ENCODE measurements at places on chromosomes 4 and X. TPM values are rescaled to one million over a fixed set of nuclear protein-coding genes. Genes with fewer than 3 reads are reported as not detected.

CTAG1A gene
- not detected for total RNA-seq

GRCh38 chrX:154495472-154495922 lies 5.1 kb upstream of the SLC10A3 start:
- DNase-seq: no peak

GRCh38 chr4:58646126-58646525 lies 1535.9 kb upstream of the IGFBP7 start:
- no peak for DNase-seq

DNA sequence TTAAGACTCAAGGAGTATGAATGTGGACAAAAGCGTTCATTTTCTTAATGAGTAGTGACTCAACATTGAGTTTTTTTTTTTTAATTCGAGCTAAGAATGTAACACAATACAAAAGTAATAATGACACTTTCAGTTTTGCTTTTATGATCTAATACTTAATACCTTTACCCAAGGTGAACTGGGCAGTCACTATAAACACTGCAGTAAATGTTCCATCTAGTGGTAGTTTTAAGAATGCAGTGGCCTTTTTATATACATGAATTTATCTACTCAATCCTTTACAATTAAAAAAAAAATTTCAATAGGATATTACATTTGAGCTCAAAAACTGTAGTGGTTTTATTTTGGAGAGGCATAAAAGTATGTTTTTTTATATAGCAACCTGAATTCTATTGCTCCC lies 33.9 kb downstream of the PDK3 start:
- DNase-seq: no peak

GRCh38 chr4:182093431-182093831 lies 149.8 kb upstream of the TENM3 start:
- DNase-seq: no peak

DNA sequence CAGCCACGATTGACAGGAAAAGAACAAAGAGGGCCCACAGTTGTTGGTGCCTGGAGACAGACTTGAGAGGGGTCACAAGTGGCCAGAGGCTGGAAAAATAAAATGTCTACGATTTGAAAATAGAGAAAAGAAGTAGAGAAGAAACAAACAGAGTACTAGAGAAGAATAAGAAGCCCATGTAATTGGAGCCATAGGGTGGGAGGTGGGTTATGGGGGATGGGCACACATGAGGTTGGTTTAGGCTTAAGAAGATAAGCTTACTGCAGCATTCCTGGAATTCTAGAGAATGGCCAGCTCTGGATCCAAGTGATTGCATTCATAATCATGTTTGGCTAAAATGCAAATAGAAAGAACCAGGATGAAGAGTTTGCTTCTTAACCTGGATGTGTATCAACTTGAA lies 210.7 kb downstream of the MAML3 start:
- no peak for DNase-seq

SSX5 gene
- total RNA-seq: not detected

DNA sequence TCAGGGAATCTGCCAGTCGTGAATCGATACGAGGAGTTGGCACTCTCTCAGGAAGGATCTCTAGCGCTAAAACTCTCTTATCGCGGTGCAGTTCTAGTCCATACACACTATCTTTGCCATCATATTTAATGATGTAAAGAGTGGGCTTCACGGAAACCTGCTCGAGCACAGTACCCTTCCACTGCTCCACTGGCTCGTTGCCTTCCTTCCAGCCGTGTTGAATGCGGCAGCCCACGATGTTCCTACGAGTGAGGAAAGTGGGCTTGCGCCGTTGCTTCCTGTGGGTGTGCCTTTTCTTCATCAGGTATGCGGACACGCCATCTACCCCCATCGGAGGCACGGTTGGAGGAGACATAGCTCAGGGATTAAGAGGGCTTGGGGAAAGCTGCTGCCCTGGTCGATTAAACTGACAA lies 661 bp downstream of the SPIN4 start:
- DNase-seq: peak; percentile 8

GRCh38 chr4:77927991-77928925 lies 65.6 kb downstream of the MRPL1 start:
- no peak for DNase-seq

MFAP3L gene
- total RNA-seq: 0.14 TPM

DNA sequence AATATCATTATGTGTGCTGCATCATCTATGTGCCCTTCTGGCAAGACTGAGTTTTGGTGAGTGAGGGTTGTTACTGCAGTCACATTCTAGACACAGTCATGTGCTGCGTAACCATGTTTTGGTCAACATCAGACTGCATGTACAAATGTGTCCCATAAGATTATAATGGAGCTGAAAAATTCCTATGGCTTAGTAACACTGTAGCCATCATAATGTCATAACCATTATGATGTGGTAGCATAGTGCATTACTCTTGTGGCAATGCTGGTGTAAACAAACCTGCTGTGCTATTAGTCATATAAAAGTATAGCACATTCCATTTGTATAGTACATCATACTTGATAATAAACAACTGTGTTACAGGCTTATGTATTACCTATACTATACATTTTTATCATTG lies 198.1 kb upstream of the NUDT6 start:
- no peak for DNase-seq

DNA sequence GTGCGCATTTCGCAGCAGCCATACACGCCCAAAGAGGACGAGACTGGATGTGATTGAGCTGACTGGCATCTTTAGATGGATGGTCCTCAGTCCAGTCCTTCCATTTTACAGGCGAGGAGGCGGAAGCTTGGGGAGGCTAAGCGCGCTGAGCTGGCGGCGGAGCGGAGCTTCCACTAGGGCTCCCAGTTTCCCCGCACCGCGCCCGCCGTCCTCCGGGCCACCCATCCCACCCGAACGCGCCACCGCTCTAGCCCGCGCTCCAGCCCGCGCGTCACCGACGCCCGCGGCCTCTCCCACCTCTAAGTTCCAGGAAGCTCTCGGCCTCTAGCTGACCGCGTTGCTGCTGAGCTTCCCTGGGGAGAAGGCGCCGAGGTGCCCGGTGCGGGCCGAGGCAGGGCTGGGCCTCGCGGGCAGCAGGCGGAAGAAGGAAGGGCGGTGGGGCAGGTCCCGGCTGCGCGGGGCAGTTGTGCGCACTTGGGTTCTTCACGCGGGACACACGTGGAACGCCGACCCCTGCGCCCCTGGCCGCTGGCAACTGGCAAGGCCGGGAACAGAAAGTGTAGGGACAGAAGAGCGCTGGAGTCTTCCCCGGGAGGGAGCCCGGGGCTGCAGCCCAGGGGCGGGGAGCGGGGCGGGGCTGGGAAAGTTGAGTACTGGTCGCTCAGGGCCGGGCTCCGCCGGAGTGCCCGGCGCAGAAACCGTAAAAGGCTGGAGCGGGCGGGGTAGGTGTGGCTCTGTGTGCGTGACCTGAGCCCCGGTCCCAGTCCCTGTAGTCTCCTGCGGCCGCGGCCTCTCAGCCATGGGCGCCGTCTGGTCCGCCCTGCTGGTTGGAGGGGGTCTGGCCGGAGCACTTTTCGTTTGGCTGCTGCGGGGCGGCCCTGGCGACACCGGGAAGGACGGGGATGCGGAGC lies at the start of gene STBD1:
Gene STBD1, plus strand, starts transcription at position 763 of the 911 bp plus-strand sequence. Its CDS starts 37 bp downstream, at position 800.
- peak; percentile 23 for DNase-seq

GAGE12D gene
- total RNA-seq: not detected

TECRL gene
- not detected for total RNA-seq

DNA sequence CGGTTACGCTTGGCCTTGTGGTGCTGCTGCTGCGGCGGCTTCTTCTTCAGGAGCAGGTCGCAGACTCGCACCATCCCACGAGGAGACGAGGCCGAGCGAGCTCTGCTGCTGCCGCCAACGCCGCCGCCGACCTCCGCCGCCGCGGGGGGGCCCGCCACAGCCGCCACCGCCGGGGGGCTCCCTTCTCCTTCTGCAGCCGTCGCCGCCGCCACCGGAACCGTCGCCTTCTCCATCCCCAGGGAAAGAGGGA lies 237 bp downstream of the ANKRD17 start:
- no peak for DNase-seq

LUZP4 gene
- total RNA-seq: not detected

DNA sequence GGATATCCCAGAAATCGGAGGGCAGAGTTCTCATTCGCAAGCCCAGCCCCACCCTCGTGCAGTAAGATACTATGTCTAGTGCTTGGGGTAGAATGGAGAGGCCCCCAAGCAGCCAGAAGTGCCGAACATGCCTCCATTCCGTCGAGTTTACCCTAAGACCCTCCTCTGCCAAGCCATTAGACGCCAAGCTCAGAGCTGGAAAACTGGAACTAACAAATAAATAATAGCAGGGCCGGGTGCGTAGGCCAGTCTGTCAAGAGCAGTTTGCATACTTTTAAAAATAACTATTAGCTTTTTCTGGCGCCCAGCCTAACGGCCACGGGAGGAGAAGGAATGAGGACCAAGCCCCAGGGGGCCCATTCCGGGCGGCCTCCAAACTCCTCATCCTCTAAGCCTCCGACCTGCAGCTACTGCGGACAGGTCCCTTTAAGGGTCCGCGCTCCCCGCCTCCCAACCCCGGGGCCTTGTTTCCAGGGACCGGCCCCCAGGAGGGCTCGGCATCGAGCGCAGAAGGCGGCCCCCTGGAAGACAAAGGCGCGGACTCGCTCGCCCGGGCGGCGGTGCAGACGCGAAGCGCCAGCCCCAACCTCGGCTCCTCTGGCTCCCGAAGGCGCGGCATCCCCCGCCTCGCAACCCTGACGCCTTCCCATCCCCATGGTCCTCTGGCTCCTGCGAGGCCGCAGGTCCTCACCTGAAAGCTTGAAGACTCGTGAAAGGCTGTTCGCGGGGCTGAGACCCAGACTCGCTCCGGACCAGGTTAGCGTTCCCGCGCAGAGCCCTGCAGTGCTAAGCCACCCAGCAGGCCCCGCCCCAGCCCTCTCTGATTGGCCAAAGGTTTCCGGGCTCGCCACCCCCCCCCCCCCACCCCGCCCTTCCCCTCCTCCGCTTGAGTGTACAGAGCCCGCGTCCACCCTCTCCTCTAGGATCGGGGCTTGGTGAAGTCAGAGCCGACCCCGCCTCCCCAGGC lies at the start of gene TMSB15A:
Gene TMSB15A, minus strand, starts transcription at position 765 of the 967 bp plus-strand sequence.
- DNase-seq: peak; percentile 24

GRCh38 chr4:2652415-2653160 lies 103.5 kb downstream of the TNIP2 start:
- DNase-seq: no peak

SPANXA2 gene
- total RNA-seq: not detected

OPN1MW gene
- not detected for total RNA-seq

ADGRG4 gene
- not detected for total RNA-seq

FGFR3 gene
- total RNA-seq: 0.67 TPM

DMD gene
- 1.0 TPM for total RNA-seq

DNA sequence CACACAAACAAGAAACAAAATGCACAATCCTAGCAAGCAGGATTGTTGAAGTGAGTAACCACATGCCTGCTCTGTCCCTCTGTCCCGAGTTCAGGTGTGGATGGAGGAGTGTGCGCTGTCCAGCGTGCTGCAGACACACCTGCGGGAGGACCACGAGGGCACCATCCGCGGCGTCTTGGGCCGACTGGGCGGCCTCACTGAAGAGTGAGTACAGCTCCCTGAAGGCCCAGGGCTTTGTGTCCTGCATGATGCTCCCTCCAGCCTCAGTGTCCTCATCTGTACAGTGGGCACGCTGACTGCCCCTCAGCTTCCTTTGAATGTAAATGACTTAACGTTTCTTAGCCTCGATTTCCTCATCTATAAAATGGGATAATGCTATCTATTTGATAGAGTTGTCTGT lies 82.5 kb downstream of the EVC start:
- no peak for DNase-seq

TLR8 gene
- total RNA-seq: not detected

RPS6KA6 gene
- 0.27 TPM for total RNA-seq

DNA sequence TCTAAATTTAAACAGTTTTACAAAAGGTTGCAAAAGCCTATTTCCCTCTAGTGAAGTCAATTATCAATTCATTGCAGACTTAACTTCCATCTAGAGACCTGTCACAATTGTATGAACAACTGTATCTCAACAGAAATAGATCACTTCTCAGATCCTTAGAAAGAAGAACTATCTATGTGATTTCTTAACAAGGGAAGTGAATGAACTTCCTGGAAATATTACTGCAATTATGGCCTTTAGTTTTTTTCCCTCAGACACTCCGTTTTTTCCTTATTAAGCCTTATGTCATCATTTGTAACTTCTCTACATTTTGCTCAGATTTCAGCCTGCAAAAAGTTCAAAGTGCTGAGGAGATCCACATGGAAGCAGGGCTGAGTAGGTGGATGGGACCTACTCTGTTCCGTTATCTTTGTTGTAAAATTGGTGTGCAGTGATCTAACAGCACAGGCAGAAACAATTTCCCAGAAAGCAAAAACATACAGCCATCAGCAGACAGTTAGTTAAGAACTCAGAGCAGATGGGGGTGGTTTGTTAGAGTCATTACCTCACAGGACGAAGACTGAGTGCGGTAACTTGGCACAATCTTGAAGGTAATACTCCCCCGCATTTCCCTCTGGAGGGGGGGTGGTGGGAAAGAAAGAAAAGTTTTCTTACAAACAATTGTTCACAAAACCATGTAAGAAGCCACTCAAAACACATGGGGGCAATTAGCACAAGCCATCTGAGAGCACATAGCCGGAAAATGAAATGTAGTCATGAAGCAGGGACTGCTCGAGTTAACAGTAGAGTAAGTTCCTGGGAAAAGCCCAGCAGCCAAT lies 112.3 kb downstream of the NYX start:
- DNase-seq: no peak

MAGEA11 gene
- total RNA-seq: not detected

- DNase-seq: no peak
Observed at GRCh38 chr4:152070854-152071253, 310.0 kb upstream of the GATB start.

AFF1 gene
- 63.0 TPM for total RNA-seq

GRCh38 chr4:152045807-152046571 lies 285.2 kb upstream of the GATB start:
- DNase-seq: no peak

GRCh38 chr4:48939785-48940184 lies 33.2 kb upstream of the OCIAD2 start:
- DNase-seq: no peak

KIAA0232 gene
- total RNA-seq: 13.6 TPM

DGAT2L6 gene
- not detected for total RNA-seq

ALG13 gene
- total RNA-seq: 55.2 TPM

GRCh38 chrX:150352581-150352980 lies 10.5 kb upstream of the MAMLD1 start:
- no peak for DNase-seq

SPON2 gene
- 26.7 TPM for total RNA-seq

DNA sequence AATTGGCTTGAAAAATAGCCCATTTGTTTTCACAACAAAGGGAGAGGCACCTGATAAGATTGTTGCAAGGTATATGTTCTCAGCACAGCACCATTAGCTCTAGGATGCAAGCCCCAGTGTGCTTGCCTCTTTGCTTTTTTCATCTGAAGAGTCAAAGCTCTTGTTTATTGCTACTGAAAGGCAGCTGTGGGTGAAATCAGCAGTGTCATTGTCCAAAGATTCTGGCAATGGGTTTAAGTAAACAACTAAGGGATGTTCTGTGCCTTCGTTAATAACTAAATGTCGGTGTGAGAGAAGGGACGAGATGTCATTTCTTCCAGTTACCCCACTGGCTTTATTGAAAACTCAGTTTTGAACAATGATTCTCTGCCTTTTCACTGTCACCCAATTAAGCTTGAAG lies 567.7 kb downstream of the KCNIP4 start:
- DNase-seq: no peak

DNA sequence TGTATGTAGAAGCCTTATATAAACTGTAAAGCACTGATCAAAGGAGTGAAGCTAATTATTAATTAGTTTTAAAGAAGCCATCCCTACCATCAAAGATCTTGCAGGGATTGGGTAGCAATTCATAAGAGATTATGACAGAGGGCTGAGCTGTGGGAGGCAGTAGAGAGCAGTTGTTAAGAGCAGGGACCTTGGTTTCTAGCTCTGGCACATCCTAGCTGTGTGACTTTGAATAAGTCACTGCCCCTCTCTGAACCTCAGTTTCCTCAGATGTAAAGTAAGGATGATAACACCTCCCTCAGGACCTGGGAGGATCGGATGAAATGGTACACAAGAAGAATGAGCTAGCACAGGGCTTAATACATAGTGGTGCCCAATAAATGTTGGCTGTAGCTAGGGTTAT lies 45.4 kb downstream of the APLN start:
- no peak for DNase-seq
